Epithelial cell of proximal tubule (primary cell): ENCODE measurements at places on chromosomes 13 and 19.
A peak's percentile ranks its signal among the peaks of the same experiment; 100 is the strongest.

GRCh38 chr13:33194820-33195692 lies 90.5 kb downstream of the STARD13 start:
- DNase-seq: no peak

GRCh38 chr13:92315265-92315664 lies 911.3 kb upstream of the GPC6 start:
- DNase-seq: no peak

DNA sequence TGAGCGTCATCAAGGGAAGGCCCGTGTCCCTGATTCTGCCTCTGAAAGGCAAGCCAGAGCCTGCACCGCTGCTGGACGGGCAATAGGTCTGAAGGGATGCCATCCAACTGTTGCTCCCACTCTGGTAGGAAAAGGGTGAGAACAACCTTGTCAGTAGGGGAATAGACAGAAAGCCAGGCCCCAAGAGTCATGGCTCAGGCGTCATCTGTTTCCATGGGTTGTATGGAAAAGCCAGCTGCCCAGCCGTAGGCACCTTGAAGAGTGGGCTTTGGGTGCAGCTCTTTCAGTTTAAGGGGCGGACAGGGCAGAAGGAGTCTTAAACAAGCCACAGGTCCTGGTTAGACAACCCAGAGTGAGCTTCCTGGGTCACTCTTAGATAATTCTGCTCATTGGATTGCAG lies 66.5 kb downstream of the RNF6 start:
- no peak for DNase-seq

- peak; percentile 96 for DNase-seq
Observed at GRCh38 chr19:37999309-38000213, 92.6 kb downstream of the SIPA1L3 start.

- no peak for DNase-seq
Observed at GRCh38 chr13:61192826-61193225, 222.8 kb downstream of the PCDH20 start.

GRCh38 chr13:31824705-31825517 lies 85.6 kb downstream of the RXFP2 start:
- DNase-seq: no peak

DNA sequence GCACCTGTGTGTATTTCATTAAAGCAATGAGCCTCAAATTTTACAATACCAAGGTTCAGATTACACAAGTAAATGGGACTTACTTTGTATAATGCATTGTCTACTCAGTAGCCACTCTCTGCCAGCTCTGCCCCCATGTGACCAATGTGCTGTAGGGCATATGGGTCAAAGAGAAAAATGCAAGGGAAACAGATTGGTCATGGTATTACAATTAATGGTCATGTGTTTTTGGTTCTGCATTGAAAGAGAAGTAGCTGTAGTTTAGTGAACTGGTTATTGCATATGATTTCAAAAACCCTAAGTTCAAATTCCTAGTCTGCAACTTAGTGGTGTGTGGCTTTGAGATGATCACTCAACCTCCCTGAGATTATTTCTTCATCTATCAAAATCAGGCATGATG lies 545.4 kb downstream of the SUCLA2 start:
- DNase-seq: no peak

GRCh38 chr13:114061047-114061446 lies 71.4 kb downstream of the RASA3 start:
- no peak for DNase-seq

DNA sequence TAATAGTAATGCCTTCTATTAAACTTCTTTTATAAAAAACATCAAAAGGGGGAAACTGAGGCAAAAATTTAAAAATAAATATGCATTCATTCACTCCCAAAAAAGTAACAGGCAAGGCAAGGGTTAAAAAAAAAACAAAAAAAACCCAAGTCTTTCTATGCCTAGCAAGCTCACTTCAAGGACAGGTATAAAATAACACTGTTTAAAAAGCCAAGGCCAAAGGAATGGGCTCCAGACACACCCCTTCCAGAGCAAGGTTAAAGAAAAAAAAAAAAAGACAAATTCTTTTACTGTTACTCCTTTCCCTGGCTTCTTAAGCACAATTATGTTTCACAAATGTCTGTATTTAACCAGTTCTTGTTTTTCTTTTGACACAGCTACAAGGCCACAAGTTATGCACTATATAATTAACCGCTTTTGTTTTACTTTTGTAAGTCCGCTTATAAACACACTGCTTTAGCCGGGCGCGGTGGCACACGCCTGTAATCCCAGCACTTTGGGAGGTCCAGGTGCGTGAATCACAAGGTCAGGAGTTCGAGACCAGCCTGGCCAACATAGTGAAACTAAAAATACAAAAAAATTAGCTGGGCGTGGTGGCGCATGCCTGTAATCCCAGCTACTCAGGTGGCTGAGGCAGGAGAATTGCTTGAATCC lies 3.6 kb downstream of the SIGLEC11 start:
- no peak for DNase-seq

DNA sequence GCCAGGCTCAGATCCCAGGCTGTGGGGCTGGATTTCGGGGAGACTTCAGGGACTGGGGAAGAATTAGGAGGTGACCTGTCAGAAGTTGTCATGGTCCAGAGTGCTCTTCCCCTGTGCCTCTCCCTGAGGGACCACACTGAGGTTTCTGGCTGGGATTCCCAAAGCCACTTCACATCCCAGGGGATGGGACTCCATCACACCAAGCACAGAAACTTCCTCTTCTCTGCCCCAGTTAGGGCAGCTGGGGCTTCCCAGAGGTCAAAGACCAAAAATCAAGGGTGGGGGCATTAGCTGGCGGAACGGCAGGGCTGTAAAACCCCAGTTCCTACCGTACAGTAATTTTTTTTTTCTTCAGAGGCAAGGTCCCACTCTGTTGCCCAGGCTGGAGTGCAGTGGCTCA lies 7.4 kb downstream of the FCER2 start:
- no peak for DNase-seq

DNA sequence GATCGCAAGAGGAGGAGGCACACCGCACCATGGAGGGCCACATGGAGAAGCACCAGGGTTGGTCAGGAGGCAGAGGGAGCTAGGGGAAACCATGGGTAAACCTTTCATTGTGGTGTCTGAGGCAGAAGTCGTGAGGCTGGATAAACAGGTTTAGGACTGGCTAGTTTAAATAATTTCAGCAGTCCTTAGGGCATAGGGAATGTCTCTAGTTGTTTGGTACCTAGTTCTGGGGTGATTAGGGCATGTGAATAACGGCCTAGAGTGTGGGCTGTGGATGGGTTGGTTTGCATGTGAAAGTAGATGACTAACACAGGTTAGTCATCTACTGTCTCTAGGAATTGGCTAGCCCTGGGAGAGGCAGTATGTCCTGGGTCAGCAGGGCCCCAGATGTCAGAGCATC lies 102.3 kb downstream of the STOML3 start:
- DNase-seq: peak; percentile 56
